NCI-H1105 (cell line): ENCODE measurements at places on chromosomes 13 and 19.

- no peak for DNase-seq
Observed at GRCh38 chr13:111336666-111337065, 16.2 kb downstream of the TEX29 start.

DNA sequence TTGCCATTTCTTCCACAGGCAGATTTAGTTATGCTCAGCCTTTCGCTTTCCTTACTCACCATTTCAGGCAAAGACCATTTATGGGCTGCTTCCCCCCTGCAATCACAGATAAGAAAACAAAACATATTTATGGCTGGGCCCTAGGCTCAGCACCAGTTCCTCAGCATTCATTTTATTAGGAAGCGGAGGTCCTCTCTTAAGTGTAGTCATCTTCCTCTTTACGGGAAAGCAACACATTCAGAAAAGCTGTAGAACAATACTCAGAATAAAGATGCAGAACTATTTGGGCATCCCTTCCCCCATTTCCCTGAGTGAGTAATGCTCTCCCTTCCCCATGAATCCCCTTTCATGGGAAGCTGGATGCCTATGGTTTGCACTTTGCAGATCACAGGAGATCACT lies 27.9 kb downstream of the FLT1 start:
- no peak for DNase-seq

- DNase-seq: no peak
Observed at GRCh38 chr13:35599384-35599783, 122.9 kb upstream of the MAB21L1 start.

DNA sequence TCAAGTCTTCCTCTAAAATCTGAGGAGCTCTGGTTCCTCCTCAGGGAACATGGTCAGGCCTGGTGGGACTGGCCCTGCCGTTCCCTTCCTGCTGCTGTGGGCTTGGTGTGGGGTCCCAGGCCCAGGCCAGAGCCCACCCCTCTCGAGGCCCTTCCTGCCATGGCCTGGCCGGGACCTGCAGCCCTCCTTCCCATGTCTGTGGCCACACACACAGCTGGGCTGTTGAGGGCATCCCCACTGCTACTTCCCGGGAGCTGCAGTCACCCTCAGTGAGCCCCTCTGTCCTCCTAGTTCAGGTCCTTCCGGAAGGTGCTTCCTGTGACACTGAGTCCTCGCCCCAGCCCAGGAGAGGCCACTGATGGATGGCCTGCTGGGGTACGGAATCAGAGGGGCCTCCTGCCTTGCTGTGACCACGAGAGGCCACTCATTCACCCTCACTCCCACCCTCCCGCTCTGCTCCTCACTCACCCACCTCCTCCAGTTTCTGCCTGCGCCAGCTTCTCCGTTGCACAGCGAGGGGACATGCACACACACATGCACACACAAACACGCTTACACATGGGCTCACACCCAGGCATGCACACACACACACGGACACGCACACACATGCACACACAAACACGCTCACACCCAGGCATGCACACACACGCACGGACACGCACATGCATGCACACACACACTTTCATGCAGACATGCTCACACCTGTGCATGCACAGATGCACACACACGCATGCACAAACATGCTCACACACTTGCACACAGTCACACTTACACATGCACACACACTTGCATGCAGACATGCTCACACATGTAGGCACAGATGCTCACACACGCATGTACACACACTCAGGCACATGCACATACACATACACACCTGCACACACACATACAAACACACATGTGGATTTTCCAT lies 7.3 kb upstream of the MCF2L start:
- DNase-seq: no peak

GRCh38 chr13:111584101-111584672 lies 263.7 kb downstream of the TEX29 start:
- no peak for DNase-seq

DNA sequence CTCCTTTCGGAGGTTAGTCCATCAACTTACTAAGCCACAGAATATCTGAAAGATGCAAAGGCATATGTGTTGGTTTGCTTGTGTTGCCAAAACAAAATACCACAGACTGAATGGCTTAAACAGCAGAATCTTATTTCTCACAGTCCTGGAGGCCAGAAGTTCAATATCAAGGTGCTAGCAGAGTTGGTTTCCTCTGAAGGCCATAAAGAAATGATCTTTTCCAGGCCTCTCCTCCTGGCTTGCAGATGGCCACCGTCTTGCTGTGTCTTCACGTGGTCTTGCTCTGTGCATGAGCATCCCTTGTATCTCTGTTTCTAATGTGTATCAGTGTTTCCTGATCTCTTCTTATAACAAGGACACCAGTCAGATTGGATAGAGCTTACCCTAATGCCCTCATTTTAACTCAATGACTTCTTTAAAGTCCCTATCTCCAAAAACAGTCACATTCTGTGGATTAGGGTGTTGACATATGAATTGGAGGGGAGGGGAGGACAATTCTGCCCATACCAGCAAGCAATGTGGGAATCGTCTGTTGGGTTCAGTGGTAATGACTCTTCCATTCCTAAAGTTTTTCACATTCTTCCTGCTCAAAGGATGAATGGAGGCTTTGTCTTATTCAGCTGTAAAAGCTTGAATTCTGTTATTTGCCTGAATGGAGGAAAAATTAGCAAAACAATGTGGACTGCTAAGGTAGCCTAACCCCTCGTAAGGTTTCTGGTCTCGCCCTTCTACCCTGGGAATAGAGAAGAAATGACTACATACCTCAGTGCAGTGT lies 715.7 kb downstream of the DIAPH3 start:
- no peak for DNase-seq

DNA sequence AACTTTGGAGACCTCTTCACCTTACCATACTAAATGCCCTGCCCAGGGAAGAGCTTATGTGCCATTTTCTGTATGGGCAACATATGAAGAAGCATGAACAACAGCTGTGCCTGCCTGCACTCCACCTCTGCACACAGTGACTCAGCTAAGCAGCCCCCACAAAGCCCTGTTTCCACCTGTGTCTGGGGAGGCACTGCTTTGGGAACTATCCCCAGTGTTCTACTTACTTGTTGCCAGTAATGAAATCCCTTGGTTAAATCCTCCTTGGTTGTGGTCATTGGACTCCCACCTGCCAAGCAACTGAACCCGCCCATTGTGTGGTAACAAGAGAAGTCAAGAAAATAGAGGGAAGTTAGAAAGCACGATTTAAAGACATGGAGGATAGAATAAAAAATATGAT lies 84.6 kb downstream of the NALCN start:
- no peak for DNase-seq

DNA sequence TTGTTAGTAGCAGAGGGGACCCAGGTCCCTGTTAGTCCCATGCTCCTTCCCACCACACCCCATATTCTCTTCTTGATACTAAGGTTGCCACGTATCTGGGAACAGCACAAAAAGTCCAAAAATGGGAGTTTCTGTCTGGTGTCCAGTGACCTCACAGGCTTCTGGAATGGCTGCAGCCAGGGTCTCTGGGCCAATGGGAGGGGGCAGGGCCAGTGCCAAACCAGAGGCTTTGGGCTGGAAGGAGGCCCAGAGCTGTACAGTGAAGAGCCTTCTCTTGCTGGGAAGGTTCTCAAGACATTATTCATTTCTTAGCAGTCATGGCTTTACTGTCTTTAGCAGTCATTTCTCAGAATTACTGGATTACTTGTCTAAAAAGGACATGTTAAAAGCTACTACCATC lies 119.2 kb downstream of the FRY start:
- no peak for DNase-seq

DNA sequence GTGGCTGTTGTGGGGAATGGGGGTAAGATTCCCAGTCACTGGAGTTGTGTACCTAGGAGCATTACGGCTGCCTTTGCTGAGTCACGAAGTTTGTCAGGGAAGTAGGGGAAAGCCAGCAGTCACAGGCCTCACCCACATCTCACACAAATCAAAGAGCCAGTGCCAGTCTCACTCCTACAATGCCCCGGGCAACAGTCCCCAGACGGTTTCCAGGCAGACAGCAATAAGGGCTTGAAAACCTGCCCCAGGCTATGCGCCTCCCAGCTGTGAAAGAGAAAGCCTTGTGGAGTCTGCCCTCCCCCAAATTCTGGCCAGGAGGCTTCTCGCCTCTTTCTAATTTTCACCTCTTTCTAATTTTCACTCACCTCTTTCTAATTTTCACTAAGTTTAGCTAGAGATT lies 142.3 kb upstream of the EDNRB start:
- DNase-seq: no peak

GRCh38 chr19:40594255-40594654 lies 6.9 kb upstream of the LTBP4 start:
- no peak for DNase-seq

DNA sequence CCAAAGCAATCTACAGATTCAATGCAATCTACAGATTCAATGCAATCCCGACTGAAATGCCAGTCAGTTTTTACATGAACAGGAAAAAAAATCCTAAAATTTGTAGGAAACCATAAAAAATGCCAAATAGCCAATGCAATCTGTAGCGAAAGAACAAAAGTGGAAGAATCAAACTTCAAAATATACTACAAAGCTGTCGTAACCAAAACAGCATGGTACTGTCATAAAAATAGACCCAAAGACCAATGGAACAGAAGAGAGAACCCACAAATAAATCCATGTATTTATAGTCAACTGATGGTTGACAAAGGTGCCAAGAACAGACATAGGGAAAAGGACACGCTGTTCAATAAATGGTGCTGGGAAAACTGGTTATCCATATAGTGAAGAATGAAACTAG lies 17.7 kb downstream of the ZNF829 start:
- DNase-seq: no peak

DNA sequence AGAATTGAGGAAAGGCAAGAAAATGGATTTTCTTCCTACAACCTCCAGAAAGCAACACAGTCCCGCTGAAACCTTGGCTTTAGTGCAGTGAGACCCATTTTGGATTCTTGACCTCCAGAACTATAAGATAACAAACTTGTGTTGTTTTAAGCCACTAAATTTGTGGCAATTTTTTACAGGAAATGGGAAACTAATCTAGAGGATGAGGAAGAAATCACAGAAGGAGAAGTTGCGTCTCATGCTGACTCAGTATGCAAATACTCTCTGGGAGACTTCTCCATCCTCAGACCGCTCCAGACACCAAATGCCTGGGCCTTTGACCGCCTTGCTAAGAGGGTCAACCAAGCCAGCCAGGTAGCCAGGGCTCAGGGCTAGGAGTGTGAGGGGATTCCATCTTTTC lies 13.1 kb upstream of the CEACAM16 start:
- no peak for DNase-seq

- DNase-seq: no peak
Observed at GRCh38 chr19:16577531-16577985, 5.3 kb upstream of the SLC35E1 start.

DNA sequence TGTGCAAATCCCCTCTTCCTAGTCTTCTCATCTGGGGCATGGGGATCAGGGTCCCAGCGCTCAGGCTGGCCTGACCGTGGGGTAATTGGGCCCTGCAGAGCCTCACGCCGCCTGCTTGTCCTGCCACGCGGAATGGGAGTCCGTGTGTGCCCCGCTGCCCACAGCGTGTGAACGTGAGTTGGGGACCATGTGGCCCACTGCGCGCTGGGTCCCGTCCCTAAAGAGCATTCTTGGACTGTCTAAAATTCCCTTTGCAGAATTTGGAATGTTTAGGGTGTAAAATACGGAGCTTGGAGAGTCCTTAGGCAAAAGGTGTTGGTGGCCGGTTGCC lies 2.9 kb downstream of the TMPRSS9 start:
- no peak for DNase-seq

GRCh38 chr13:105165449-105166125 lies 1369.9 kb downstream of the EFNB2 start:
- DNase-seq: no peak

- no peak for DNase-seq
Observed at GRCh38 chr13:108115738-108116137, 99.6 kb downstream of the LIG4 start.

- no peak for DNase-seq
Observed at GRCh38 chr13:35733827-35734226, 257.3 kb upstream of the MAB21L1 start.

GRCh38 chr19:35710784-35711723 lies 6.7 kb downstream of the ZBTB32 start:
- DNase-seq: no peak

DNA sequence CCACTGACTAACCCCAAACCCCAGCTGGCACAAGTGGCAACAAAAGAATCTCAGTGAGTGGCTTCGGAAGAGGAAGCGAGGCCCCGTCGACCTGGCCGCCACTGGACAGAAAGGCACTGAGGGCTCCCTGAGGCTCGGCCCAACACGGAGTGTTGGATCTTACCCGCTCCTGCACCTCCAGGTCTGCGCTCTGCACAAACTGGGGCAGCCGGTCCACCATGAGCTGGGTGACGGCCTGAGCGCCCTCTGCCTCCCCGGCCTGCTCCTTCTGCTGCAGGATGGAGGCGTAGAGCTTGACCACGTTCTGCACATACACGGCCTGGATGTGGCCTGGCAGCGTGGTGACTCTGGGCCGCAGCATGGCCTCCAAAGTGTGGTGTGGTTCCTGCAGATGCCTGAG lies 21.7 kb downstream of the IZUMO4 start:
- no peak for DNase-seq

DNA sequence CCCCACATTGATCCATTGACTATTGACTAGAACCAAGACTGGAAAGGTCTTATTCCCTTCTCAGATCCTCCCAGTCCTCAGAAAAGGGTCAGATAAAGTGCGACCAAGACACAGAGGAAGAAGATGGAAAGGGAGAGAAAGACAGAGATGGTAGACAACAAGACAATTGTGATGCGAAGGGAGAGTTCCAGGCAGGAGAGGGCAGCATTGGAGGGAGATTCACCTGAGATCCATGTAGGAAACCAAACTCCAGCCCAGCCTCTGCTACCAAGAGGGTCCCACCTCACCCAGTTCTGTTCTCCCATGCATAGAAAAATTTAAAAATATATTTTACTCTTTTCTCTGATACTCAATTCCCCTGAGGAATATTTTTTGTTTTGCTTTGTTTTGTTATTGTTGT lies 67.3 kb upstream of the TSHZ3 start:
- no peak for DNase-seq

DNA sequence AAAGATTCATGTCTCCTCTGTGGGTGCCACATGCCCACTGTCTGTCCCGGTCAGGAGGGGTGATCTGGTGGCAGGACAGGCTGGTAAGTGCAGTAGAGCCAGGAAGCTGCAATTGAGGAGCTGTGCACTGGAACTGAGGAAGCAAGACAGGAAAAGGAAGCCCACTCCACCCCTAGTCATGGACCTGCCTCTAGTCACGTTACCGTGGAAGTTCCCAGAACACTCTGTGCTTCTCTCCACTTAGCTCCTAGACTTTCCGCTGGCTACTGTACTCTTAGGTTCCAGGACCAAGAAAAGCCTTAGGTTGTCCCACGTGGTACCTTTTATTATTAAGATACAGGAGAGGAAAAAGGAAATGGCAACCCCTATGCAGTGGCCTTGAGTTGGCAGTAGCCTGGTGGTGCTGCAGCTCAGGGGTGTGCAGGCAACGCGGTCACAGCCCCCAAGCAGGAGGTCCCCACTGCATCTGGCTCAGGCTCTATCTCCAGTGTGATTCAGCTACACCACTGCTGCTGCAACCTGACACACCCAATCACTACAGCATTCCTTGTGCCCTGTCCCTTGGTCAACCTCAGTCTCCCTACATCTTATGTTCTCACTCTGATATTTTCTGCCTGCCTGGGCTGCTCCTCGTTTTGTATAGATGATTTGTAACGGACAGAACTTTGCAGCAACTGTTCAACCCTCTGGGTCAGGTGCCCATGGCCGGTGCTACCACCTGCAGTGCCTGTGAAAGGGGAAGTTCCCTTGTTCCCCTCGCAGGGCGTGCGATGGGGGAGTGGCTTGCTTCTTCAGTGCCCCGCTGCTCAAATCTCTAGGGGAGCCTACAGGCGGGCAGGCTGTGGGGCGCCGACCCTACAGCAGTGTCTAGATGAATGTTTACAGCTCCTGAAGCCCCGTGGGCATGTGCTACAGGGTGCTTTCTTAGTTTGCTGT lies 24.4 kb upstream of the GPR12 start:
- no peak for DNase-seq
